ENCODE measurements at places on chromosomes 3 and 15.

DNA sequence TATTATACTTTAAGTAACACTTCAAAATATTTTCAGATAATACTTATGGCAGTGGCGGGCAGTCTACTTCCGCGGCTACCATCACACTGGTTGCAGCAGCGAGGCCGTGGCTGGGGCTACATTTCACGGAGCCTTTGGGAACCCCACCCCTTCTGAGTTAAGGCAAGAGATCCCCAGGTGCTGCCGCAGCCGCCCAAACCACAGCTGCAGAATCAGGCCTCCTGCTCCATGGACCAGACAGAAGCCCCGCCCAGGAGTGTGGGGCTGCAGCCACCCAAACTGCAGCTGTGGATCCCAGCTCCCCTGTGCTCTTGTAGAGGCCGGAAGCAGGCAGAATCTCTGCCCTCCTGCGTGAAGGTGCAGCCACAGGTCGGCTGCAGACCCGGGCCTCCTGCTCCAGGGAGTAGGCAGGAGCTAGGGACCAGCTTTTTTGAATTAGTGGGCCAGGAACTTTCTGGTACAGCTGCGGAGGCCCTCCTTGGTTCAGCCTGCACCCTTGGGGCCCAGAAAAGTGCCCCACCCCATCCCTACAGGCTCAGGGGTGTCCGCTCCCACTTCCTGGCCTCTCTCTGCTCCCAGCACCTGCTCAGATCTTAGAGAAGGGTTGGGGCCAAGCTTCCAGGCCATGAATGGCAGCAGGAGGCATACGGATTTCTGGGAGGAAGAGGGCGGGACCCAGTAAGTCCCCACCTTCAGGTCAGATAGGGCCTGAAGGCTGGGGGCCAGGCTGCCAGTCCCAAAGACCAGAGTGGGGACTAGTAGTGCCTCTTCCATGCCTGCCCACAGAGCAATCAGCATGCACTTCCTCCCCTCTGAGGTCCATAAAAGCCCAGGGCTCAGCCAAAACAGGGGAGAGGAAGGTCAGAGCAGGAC, 1188.8 kb upstream of the CADM2 start:
- peak; percentile 11 for DNase-seq

DNA sequence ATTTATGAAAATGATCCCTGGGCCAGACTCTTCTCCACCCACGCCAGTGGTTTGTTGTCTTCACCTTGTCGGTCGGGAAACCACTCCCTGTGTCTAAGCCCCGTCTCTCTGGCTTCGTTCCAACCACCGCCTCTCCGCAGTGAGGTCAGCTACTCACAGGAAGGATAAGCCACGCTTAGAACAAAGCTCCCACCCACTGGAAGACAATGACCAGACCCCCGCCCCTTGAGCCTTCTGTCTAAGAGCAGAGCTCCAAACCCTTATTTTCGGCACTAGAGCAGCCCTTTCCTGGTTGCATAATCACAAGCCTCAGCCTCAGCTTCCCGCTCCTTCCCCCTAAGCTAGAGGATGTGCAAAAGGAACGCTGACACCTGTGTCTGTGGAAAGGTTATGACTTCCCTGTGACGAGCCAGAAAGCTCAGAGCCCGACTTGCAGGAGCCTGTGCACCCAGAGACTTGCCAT, 114.9 kb upstream of the MEF2A start:
- DNase-seq: no peak

DNA sequence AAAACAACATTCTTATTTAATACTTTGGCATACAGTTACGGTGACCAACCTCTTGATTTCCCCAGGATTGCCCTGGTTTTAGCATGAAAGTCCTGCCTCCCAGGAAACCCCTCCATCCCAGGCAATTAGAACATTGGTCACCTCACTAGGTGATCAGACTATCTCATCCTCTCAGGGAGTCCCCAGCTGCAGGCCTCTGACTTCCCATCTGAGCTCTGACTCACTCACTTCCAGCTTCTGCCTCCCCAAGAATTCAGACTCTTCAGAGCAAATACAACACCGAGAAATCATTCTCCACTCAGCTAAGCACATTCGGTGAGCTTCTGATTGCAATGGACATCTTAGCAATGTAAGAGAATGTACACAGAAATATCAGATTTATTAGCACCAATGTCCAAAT, 92.4 kb upstream of the HES1 start:
- DNase-seq: no peak

- DNase-seq: no peak
Observed at GRCh38 chr15:78671626-78672211, 30.7 kb upstream of the CHRNB4 start.

DNA sequence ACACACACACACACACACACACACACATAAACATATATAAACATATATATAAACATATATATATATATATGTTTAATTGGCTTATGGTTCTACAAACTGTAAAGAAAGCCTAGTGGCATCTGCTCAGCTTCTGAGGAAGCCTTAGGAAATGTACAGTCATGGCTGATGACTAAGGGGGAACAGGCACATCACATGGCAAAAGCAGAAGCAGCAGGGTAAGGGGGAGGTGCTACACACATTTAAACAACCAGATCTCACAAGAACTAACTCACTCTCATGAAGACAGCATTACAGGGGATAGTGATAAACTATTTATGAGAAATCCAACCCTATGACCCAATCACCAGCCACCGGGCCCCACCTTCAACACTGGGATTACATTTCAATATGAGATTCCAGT, 922.9 kb downstream of the SI start:
- no peak for DNase-seq

DNA sequence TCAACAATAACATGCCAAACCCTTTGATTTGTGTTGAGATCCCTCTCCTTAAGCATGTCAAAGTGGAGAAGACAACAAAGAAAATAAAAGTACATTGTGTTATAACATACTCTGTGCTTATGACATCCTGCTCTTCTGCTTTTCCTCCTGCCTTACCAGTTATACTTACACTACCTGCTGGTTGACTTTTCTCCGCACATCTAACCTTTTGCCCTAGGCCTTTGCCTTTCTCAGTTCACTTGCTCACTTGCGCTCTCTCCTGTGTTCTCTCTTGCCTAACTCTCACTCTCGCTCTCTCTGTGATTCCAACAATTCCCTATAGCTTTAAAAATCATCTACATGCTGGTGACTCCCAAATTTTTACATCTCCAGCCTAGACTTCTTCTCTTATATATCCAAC, 5.7 kb downstream of the DNAH12 start:
- no peak for DNase-seq

GRCh38 chr3:105613120-105613519, 246.4 kb downstream of the ALCAM start:
- no peak for DNase-seq

DNA sequence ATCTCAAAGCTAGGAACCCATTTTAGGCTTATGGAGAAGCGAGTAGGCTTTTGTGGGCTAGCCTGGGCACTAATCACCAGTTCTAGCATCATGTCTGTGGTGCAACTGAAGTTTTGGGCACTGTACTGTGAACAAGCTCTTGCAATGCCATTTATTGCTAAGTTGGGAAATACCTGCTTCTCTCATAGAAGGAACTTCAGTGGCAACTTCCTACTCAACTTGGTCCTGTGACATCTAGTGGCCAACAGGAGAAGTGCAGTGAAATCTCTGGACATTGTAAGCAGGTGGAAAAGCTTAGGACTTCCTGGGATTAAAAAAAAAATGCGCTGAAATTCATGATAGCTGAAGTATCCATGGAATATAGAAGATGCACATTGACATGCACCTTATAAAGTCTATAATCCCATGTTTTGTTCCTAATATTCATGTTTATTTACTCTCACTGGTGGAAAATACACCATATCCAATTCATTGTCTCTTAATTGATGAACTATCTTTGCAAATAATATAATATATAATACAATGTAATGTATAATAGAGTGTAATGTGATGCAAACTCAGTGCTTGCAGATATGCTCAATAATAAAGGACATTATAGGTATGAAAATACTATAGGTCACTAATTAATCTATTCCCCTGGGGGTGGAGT, 6.5 kb upstream of the ALDH1A3 start:
- DNase-seq: peak; percentile 60

GRCh38 chr3:59049671-59050331, at the start of gene CFAP20DC:
CFAP20DC (minus strand) TSS chr3:59050025; CDS start chr3:59049631, 394 bp downstream.
- peak; percentile 93 for DNase-seq

- DNase-seq: no peak
Observed at GRCh38 chr3:51604212-51604611, 65.7 kb downstream of the RAD54L2 start.

DNA sequence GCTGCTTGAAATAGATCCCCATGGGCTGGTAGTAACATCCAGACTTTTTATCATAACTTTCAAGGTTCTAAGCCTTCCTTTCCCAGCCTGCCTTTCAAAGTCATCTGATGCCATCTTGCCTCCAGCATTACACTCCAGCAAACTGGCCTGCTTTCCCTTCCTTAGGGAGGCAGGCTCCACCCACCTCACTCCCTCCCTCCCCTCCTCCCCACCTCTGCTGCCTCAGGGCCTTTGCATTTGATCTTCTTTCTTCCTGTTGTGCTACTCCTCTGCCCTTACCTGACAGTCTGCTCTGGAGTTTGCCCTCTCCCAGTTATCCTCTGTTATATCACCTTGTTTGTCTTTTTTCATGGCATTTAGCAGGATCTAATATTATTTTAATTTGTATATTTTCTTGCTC, 319.5 kb downstream of the KCNH8 start:
- DNase-seq: no peak

GRCh38 chr15:31401282-31401681, 74.6 kb downstream of the KLF13 start:
- DNase-seq: no peak

- no peak for DNase-seq
Observed at GRCh38 chr15:43905755-43906154, 79.0 kb downstream of the WDR76 start.

- no peak for DNase-seq
Observed at GRCh38 chr15:40891810-40892446, 2.3 kb upstream of the VPS18 start.

DNA sequence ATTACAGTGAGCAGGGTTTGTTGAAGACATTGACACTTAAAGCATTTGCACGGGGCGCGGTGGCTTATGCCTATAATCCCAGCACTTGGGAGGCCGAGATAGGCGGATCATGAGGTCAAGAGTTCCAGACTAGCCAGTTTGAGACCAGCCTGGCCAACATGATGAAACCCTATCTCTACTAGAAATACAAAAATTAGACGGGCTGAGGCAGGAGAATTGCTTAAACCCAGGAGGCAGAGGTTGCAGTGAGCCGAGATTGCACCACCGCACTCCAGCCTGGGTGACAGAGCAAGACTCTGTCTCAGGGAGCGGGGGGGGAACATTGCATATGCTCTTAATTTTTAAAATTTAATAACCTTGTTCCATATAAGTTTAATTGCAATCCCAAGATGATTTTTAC, 11.9 kb downstream of the STT3B start:
- DNase-seq: no peak

- DNase-seq: no peak
Observed at GRCh38 chr3:120765830-120766493, 23.4 kb downstream of the GTF2E1 start.

- no peak for DNase-seq
Observed at GRCh38 chr15:72136170-72137051, 18.2 kb downstream of the SENP8 start.

GRCh38 chr15:91946075-91946474, 92.6 kb downstream of the SLCO3A1 start:
- no peak for DNase-seq

- no peak for DNase-seq
Observed at GRCh38 chr3:196418601-196419000, 13.6 kb downstream of the UBXN7 start.

All from Jurkat, Clone E6-1 (cell line).